Mesendoderm (in vitro differentiated cells): ENCODE measurements at places on chromosomes 6 and 20.

DNA sequence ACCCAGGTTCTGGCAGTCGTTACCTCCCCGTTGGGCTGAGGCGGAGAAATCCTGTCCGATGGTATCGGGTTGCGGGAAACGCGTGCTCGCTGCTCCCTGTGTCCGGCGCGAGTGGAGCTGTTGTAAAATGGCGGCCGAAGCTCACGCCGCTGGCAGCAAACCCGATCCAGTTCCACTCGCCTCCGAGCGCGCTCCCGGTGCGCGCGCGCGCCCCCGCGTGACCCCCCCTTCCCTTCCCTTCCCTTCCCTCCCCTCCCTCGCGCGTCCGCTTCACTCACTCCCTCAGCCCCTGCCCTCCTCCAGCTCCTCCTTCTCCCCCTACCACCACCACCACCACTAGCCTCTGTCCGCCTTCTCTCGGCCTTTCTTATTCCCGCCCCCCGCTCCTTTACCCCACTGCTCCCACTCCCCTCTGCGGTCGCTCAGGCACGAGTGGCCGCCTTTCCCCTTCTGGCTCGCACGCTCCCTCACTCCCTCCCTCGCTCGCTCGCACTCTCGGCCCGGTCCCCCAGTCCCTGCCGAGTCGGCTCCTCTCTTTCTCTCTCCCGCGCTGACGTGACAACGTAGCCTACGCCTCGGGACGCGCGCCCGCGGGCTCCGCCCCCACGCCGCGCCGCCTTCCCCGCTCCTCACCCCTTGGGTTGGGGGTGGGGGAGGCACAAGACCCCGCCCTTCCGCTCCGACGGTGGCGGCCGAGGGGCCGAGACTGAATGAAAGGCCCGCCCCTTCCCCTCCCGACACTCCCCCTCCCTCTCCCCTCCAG lies at the start of gene SYNCRIP:
Gene SYNCRIP, minus strand, starts transcription at position 113 of the 763 bp plus-strand sequence. CDS start 1,447 bp downstream, outside the sequence.
- DNase-seq = peak; percentile 99

- DNase-seq = peak; percentile 86
Observed at GRCh38 chr6:167856999-167857660, 30.4 kb downstream of the AFDN start.

DNA sequence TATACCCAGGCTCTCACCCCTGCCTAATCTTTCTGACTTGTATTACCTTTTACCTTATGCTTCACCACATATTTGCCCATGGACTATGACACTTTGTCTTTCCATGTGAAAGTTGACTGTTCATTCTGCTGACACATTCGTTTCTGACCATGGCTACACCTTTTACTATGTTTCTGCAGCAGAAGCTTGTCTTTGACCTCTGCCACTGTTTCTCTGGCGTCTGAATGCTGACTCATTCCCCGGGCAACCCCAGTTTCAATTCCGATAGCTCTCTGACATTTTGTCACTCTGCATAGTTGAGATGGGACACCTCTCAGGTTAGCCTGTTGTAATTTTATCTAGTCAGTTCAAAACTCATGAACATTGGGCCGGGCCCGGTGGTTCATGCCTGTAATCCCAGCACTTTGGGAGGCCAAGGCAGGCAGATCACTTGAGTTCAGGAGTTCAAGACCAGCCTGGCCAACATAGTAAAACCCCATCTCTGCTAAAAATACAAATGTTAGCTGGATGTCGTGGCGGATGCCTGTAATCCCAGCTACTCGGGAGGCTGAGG lies 50.7 kb downstream of the SLC26A8 start:
- DNase-seq = no peak

GRCh38 chr6:42243046-42243445 lies 25.4 kb upstream of the MRPS10 start:
- no peak for DNase-seq

DNA sequence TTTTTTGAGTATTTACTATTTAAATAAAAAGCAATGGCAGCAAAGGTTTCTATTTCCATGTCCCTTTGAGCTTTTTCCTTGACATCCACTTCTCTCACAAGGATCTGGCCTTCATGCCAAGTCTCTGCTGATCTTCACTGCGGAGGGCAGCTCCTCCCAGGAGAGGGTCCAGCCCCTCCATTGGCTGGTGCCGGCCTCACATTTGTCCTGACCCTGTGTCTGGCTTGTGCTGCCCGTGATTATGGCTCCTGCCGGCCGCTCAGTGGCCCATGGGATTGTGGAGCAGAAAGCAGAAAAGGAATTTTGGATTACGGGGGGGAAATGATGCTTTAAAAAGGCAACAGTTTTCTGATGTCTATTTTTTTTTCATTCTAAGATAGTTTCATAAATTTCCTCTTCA lies 31.2 kb upstream of the PDE7B start:
- DNase-seq = no peak

- DNase-seq = no peak
Observed at GRCh38 chr6:137240168-137240567, 21.0 kb upstream of the IFNGR1 start.

DNA sequence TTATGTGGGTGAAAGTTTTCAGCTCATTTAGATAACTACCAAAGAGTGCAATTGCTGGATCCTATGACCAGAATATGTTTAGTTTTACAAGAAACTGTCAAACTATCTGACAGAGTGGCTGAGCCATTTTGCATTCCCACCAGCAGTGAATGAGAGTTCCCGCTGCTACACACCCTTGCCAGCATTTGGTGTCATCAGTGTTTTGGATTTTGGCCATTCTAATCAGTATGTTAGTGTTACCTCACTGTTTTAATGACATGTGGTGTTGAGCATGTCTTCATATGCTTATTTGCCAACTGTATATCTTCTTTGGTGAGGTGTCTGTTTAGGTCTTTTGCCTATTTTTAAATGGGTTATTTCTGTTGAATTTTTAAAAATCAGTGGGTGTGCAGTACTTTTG lies 120.9 kb downstream of the CFAP61 start:
- DNase-seq = no peak

DNA sequence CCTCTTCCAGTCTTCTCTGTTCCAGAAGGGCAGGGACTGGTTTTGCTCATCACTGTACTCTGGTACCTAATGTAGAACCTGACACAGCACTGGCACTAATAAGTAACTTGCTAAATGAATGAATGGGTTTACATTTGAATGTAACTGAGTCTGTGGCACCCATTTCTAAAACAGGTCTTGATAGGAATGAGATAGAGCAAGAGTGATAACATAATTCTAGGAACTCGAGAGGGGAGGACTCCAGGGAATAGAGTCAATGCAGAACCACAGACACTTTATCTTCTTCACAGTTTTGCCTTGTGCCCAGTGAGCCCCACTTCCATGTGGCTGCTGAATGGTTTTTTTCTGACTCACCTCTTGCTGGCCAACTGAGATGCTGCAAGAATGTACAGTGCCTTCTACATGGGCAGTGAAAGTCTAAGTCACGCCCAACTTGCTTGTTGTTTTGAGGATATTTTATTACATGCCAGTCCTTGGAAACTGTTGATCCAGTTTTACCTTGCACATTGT lies 61.1 kb downstream of the TBC1D7 start:
- no peak for DNase-seq

- DNase-seq = no peak
Observed at GRCh38 chr6:84597238-84597875, 167.0 kb downstream of the TBX18 start.

- DNase-seq = no peak
Observed at GRCh38 chr6:28734443-28734959, 189.3 kb downstream of the TRIM27 start.

DNA sequence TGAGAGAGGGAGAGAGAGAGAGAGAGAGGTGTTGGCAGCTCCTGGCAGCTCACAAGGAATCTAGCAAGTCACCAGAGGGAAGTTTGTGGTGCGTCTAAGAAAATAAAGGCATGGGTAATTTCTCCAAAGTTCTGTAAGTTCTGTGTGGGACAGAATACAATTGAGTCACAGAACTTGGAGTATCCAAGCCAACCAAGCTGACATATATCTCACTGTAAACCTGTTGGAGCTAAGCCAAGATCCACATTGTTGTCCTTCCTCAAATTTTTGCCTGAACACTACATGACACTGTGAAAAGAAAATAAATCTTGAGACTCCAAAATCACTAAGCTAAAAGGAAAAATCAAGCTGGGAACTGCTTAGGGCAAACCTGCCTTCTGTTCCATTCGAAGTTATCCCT lies 436.7 kb downstream of the MEI4 start:
- DNase-seq = no peak

GRCh38 chr6:16279243-16279642 lies 40.9 kb downstream of the GMPR start:
- no peak for DNase-seq

DNA sequence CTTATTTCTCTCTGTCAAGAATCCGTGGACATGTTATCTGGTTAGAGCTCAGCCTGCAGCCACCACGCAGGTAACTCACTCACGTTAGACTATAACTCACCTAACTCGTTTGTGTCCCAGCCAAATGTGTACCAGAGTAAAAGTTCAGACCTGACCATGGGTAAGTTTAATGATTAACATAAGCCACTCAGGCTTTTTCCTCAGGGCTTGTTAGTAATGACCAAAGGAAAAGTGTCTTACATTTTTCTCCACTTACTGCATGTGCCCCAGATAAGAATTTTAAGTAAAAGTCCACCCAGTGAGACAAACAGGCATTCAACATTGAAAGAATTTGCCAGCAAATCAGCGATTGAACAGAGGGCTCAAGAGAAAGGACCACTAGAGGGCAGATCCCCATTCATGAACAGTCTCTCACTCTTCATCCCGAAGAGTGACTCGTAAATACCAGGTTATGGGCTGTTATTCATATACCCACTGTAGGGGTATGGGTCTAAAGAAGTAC lies at the start of gene PKHD1:
Gene PKHD1, minus strand, starts transcription at position 116 of the 502 bp plus-strand sequence. CDS start 2,680 bp downstream, outside the sequence.
- peak; percentile 63 for DNase-seq

GRCh38 chr6:4670824-4671409 lies 105.3 kb upstream of the CDYL start:
- no peak for DNase-seq

GRCh38 chr6:71072508-71072907 lies 115.6 kb upstream of the B3GAT2 start:
- no peak for DNase-seq

- no peak for DNase-seq
Observed at GRCh38 chr6:124002377-124003081, 198.9 kb downstream of the NKAIN2 start.

DNA sequence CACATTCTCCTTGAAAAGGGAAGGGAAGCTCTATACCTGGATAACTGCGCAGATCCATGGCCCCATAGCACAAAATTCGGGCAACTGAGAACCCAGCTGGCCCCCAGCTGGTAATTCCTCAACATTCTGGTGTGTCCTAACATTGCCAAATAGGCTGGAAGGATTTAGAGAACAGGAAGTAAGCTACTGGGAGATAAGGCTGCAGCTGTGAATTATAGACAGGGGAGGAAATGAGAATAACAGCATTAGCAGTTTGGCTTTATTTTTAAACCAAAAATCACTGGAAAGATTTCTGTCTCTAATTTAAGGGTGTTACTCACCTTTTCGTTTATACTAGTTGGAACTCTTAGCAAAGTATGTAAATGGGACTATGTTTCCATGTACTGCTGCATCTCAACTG lies 97.2 kb downstream of the TULP4 start:
- DNase-seq = peak; percentile 11

DNA sequence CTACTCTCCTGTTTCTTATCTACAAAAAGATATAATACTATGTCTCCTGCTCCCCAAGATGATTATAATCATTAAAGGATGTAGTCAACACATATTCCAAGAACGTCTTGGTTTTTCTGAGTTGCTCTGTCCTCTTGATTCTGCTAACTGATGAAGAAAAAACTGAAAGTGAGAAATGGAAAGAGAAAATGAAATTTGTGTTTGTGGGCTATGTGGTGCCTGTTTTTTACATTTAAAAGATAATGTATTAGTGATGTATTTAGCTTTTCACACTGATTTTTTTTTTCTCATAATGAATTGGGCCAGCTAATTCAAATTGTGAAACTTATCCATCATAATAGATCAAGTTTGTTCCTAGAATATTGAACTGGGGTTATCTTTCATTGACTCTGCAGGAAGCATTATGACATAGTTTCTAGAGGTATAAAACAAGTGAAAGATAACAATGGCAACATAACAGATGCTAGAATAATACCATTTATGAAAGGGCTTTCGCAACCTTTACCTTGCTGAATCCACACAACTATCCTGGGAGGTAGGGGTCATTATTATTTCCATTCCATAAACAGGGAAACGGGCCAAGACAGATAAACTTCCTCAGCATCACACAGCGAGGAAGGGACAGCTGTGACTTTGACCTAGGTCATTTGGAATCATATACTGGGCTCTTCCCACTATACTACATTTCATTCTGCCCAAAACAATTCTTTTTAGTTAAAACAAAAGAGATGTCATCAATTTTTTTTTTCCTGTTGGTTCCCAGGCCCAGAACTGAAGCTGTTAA lies 336.7 kb downstream of the GJA1 start:
- no peak for DNase-seq

DNA sequence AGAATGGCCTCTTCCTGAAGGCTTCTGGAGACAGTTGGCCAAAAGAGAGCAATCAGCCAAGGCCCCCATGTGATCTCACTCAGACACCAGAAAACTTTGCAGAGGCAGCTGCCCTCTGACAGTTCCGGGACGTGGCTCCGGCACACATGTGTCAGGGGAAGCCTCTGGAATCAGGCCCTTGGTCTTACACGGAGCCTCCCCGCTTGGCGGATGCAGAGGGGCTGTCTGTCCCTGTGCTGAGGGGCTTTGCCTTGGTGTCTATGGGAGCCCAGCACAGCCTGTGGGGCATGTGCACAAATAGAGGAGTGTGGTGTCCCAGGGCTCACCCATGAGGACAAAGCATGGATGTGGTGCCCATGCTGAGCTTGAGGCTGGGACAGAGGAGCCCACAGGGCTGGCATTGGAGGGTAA lies 13.8 kb downstream of the SIGLEC1 start:
- DNase-seq = no peak

DNA sequence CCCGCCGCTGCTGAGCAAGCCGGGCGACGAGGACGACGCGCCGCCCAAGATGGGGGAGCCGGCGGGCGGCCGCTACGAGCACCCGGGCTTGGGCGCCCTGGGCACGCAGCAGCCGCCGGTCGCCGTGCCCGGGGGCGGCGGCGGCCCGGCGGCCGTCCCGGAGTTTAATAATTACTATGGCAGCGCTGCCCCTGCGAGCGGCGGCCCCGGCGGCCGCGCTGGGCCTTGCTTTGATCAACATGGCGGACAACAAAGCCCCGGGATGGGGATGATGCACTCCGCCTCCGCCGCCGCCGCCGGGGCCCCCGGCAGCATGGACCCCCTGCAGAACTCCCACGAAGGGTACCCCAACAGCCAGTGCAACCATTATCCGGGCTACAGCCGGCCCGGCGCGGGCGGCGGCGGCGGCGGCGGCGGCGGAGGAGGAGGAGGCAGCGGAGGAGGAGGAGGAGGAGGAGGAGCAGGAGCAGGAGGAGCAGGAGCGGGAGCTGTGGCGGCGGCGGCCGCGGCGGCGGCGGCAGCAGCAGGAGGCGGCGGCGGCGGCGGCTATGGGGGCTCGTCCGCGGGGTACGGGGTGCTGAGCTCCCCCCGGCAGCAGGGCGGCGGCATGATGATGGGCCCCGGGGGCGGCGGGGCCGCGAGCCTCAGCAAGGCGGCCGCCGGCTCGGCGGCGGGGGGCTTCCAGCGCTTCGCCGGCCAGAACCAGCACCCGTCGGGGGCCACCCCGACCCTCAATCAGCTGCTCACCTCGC lies 1.5 kb downstream of the ARID1B start:
- DNase-seq = peak; percentile 64
